Thoracic aorta (tissue), 2 donors: ENCODE measurements at places on chromosomes 7 and 10.

- no peak for DNase-seq
Observed at GRCh38 chr10:6390213-6390845, 187.6 kb downstream of the PFKFB3 start.

DNA sequence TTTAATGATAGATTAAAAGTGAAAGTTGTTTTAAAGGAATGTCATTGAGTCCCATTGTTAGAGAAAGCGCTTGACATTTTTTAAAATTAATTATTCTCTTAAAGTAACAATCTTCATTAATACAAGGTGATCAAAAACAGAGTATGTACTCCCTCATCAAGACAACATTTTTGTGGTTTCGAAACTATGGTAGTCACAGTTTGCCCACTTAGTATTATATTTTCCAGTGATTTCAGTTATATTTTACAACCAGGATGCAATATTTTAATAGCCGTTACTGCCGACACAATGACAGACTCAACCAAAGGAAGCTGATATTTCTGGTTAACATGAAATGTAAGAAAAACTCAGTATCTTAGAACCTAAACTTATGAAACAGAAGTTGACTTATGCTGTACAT is 31.3 kb downstream of the MKX start:
- DNase-seq, result no peak

GRCh38 chr10:102476466-102477141 is 25.3 kb upstream of the C10orf95 start:
- DNase-seq, result no peak

DNA sequence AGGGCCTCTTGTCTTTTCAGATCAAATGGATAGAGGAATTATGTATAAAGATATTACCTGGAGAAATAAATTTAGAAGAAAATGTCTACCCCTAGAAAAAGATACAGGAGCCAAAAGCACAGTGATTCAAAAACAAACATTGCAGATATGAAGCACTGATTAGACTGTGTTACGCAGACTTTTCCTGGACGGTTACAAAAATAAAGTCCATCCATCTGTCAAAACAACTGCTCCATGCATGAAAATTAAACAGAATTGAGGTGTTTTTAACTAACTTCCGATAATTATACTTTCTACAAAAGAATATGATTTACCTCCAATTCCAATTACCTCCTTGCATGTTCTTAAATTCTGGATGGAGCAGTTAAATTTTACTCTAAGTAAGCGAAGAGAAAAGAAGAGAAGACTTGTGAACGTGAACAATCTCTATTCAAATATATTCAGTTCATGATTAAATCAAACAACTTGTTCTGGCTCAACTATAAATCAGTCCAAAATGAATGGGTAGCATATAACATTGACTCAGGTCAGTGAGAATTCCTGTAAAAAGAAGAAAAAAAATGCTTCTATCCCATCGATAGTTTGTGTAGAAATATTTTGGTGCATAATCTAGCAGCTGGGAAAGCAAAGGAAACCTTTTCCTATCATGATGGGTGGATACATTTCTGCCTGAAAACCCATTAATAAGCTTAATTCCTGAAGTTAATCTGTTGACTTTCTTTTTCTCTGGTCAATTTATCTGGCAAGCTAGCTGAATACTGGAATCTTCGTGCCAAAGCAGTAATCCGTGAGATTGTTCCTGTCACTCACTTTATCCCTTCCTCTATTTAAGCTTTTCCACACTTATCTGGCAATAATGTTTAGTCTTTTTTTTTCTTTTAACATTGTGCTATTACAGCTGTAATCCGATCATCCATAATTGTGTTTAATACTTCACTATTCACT is 80.4 kb downstream of the SEMA3A start:
- DNase-seq, result no peak

DNA sequence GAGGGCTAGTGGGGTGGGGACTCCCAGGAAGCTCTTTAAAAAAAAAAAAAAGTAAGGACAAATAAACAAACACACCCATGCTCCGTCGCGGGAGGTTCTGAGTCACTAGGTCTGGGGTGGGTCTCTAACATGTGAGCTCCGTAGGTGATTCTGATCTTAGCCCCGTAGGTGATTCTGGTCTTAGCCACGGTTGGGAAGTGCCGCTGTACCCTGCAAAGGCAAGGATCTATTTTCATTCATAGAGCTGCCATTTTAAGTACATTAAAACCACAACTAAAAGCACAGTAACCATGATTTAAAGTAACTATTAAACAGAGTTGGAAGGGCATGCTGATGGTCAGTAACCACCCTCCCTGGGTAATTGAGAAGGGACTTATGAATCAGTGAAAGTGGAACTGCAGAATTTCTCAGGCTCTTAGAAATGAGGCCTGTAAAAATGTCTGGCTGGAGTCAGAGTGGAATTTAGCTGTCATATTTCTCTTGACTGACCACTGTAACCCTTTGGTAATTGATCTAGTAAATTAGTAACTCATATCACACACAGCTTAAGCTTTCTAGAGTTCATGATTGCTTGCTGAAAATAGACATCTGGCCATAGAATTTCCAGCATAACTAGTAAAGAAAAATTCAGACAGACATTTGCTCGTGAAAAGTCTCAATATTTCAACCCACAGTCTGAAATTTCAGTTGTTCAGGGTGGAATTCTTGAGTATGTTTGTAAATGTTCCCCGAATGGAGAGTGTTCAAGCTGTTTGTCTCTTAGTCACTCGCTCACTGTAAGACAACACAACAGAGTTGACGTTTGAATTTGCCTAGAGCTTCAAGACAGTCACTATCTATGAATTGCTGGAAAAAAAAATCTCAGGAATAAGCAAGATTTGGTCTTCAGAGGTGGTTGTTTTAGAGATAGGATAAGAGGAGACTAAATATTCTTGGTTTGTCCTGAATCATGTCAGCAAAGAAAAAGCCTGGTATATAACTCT is 34.2 kb upstream of the TCF7L2 start:
- no peak for DNase-seq

DNA sequence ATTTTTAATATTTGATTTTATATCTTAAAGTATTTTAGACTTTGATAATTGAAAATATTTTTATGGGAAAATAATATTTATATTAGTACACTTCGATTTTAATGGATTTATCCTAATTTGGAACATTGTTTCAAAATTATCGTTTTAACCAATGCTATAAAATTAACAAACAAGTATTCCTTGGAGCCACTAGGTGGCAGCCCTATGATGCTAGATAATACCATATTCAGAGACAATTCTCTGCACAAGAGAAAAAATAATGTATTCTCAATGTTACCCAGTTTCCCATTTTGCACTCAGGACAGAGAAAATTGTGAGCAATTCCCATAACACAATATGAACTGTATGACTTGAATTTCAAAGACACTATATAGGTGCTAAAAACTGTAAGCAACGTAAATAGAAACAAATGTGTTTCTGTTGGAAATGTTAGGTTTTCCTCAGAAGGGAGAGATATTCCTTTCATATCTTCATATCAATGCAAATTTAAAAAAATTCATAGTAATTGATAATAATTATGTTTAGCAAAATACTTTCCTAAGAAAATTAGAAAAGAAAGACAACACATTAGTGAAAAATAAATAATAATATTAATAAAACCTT is 237.8 kb downstream of the SEMA3E start:
- DNase-seq, result no peak

DNA sequence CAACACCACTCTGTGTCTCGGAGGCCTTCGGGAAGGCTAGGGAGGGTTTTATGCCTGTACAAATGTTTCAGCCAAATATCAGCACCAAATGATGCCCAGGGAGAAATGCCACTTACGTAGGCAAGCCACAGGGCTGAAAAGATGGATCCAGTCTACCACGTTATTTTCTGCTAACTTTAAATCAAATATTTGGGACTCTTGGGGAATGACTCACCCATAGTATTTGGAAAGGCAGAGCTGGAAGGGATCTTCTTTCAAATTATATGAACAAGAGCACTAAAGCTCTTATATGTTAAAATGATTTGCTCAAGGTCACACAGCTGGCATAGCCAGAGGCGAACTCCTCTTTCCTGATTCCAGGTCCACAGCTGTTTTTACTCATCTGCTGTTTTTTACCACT is 591.4 kb downstream of the SORCS1 start:
- no peak for DNase-seq

GRCh38 chr10:18498998-18499397 is 152.4 kb downstream of the NSUN6 start:
- no peak for DNase-seq

GRCh38 chr10:111473361-111473760 is 396.5 kb downstream of the ADRA2A start:
- no peak for DNase-seq

DNA sequence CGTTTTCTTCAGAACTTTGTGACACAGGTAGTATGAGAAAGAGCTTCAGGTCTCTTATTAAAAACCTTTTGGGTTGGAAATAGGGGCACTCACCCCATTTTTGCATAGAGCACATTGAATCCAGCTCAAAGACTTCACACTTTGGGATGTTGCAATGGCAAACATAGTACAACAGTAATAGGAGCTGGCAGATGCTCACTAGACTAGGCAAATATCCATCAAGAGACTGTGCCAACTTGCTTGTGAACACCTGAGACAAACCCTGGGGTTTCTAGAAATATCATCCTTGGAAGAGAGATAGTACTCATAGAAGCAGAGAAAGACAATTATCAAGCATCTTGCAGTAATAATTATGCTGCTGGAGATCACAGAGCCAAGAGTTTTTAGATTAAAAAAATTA is 280.0 kb downstream of the CACNA2D1 start:
- no peak for DNase-seq

- DNase-seq, result no peak
Observed at GRCh38 chr7:83681200-83681778, 32.4 kb upstream of the SEMA3E start.

- no peak for DNase-seq
Observed at GRCh38 chr7:29138588-29138987, 7.7 kb downstream of the CPVL start.

GRCh38 chr10:8369666-8370065 is 315.2 kb downstream of the GATA3 start:
- no peak for DNase-seq

DNA sequence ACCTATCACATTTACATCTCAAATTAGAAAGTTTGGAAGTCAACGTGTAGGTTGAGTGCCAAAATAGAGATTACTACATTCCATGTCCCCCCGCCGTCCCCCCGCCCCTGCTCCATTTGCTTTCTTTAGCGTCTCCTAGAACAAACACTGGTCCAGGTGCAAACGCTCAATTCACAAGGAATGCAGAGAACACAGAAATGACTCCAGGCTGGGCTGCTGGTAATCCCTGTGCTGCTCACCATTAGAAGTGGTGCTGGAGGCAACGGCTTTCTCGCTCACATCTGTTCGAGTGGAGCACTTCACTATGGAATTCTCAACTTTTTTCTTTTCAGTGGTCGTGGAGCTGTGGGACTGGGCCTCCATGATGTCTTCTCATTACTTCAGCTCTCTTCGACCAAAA is 14.1 kb downstream of the GLI3 start:
- DNase-seq, result no peak

DNA sequence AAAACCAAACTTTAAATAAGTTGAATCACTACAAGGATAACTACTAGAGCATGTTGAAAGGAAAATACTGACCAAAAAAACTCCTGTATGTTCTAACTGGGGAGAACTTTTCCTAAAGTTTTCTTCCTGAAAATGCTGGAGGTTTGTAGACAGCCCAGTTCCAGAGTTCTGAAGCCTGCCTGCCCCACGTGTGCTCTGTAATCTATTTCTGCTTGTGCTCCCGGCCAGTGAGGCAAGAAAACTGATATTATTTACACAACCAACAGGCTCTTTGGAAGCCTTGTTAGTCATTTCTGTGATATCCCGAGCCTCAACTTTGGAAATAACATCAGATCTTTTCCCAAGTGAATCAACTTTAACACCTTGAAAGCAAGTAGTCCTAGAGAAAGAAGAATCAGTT is 46.7 kb downstream of the ZFAND4 start:
- no peak for DNase-seq

- DNase-seq, result no peak
Observed at GRCh38 chr7:150866932-150867564, 14.7 kb downstream of the AOC1 start.

GRCh38 chr10:108443636-108444035 is 1279.1 kb upstream of the SORCS1 start:
- DNase-seq, result no peak

- peak; percentile 40 for DNase-seq
Observed at GRCh38 chr7:94374231-94374630, 20.5 kb upstream of the COL1A2 start.

DNA sequence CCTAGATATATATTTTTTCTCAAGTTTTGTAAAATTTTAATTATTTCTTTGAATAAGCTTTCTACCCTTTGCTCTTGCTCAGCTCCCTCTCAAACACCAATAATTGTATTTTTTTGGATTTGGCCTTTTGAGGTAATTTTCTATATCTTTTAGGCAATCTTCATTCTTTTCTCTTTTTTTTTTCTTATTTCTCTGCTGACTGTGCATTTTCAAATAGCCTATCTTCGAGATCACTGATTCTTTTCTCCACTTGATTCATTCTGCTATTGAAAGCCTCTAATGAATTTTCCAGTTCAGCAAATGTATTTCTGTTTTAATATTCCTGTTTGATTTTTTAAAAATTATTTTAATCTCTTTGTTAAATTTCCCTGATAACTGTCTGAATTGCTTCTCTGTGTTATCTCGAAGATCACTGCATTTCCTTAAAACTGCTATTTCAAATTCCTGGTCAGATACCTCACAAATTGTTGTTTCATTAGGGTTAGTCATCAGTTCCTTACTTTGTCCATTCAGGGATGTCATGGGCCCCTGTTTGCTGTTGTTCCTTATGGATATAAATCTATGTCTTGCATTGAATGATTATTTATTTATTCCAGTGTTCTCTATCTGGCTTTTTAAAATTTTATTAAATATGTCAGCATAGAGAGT is 100.1 kb upstream of the UNC5B start:
- DNase-seq, result no peak

DNA sequence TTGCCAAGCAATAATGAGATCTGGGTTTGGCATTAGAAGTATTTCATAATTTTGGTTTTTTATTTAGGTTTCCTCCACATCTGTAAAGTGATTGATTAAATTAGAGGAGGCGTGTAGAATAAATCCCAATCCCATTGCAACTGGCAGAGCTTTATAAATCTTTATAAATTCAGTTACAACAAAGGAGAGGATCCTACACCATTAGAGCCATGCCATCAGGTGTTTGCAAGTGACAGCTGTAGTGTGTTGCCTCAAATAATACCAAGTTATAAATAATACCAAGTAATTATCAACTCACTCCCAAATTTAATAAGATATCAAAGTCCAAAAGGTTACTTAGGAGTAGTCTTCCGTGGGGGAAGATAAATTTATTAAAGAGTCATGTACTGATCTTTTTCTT is 62.2 kb downstream of the PODXL start:
- no peak for DNase-seq

DNA sequence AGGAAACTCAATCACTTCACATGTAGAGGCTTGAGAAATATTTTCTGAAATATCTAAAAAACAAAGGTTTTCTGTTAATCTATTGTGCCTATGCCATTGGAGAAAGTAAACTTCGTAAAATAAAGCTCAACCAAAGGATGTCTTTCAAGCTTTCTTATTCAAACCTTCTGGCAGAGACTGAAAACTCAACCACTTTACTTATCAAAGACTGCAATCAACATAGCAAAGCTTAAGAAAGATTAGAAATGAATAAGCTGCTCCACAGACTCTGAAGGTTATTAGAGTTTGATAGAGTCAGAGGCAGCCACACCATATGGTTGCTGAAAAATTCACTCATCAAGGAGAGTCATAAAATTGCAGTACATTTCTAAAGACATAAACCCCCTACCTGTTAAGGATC is 245.8 kb upstream of the MEOX2 start:
- DNase-seq, result no peak
